ENCODE measurements at places on chromosomes 16 and 17.

- no peak for DNase-seq
Observed at GRCh38 chr17:82397449-82398335, 20.5 kb upstream of the HEXD start.

GRCh38 chr16:24511174-24511573 is 28.2 kb upstream of the RBBP6 start:
- DNase-seq, result no peak

GRCh38 chr16:85377388-85378144 is 235.6 kb upstream of the GSE1 start:
- DNase-seq, result no peak

- no peak for DNase-seq
Observed at GRCh38 chr16:63568164-63568563, 1531.9 kb upstream of the CDH8 start.

DNA sequence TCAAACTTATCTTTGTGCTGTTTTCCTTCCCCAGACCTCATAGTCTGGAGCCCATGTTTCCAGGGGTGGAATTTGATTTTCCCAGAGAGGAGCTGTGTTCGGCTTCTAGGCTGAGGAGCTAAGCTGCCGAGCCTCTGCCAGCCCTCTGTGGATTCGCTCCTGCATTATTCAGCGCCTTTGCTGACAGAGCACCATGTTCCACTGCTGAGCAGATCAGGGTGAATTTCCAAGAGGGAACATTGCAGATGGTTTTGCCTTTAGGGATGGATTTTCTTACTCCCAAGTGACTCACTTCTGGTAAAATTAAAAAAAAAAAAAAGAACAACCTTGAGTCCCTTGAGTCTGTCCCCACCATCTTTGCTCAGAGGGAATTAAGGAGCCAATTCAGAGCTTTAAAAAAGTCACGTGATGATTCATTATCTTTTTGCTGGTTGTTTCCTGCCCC is 229.5 kb downstream of the PRKCA start:
- no peak for DNase-seq

GRCh38 chr17:78764871-78765270 is 17.2 kb downstream of the CYTH1 start:
- no peak for DNase-seq

- DNase-seq, result peak; percentile 50
Observed at GRCh38 chr17:59154292-59154720, 680 bp downstream of the SKA2 start.
